ENCODE measurements at places on chromosomes 12 and 14. TPM values are rescaled to one million over a fixed set of nuclear protein-coding genes. Genes with fewer than 3 reads are reported as not detected.

- DNase-seq = no peak
These were observed 85.5 kb upstream of the HECTD1 start for GRCh38 chr14:31292937-31293616.

GRCh38 chr12:117486840-117487659, 125.6 kb upstream of the NOS1 start:
- no peak for DNase-seq

- DNase-seq = no peak
These were observed 3.5 kb downstream of the SLC7A7 start for GRCh38 chr14:22811722-22812121.

GRCh38 chr12:47158792-47159191, 79.0 kb upstream of the AMIGO2 start:
- DNase-seq = no peak

GRCh38 chr14:57493467-57494181, at the start of gene CCDC198:
Gene CCDC198 (minus strand): TSS chr14:57493857. CDS start chr14:57493715, 142 bp downstream.
- no peak for DNase-seq

DNA sequence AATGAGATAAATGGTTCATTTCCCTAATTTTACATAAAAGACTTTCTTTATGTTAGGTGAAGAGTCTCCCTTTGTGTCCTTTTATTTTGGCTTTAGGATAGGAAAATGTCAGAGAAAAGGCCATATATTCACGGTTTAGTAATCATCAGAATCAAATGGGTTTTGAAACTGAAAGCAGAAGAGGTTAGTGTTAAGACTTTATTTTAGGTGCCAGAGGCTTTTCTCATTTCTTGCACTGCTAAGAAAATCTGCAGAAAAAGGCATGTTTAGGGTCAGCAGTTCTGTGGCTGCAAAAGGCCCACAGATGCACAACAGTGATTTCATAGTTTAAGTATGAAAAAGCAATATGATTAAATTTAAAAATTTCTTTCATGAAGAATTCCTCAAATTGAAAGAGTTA, 80.4 kb upstream of the SINHCAF start:
- no peak for DNase-seq

DNA sequence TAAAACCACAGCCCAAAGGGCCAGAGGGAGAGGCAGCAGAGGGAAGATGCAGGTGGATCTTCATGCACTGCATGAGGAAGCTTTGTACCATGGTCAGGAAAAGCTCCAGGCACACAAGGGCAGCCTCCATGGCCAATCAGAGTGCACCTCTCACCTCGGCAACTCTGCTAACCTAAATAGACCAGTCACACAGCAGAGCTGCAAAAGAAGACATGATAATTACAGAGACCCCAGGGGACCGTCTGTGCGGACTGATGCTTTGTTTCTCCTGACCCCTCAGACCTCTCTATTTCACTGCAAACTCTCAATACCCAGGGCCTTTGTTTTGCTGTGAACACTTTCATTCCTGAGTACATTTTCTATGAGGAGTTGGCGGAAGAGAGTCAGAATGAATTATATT, 10.7 kb upstream of the TCL1B start:
- DNase-seq = no peak

- DNase-seq = no peak
These were observed 186.6 kb upstream of the RMST start for GRCh38 chr12:97275728-97276590.

DNA sequence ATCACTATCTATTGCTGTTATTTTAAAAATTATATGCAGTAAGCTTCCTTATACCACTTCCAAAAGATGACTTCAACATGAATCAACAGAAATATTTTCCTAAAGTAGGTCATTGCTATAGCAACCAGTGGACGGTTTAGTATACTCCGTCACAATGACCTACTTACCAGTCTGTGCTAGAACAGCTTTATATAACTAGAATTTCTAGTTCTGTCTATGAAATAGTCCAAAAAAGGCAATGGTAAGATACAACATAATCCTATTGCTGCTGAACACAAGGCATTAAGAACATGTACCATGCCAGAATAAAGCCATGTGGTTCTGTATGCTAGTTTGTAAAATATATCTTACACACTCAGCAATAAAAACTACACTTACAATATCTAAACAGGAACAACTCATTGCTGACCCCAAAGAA, 40.7 kb upstream of the MTERF2 start:
- no peak for DNase-seq

DNA sequence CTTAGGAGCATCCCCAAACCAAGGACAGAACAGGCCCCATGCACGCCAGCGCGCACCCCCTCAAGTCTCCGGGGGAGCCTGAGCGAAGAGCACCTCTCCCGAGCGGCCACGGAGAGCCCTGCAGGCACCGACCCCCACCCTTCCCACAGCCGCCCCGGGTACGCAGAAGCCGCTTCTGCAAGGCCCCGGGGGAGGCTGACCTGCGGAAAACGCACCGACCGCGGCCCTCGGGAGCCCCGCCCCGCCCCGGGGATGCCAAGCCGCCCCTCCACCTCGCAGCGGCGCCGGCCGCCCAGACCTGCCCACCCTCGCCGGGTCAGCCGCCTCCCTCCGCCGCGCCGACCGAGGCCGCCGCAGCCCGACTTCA, 385 bp downstream of the CAPRIN2 start:
- peak; percentile 60 for DNase-seq

DNA sequence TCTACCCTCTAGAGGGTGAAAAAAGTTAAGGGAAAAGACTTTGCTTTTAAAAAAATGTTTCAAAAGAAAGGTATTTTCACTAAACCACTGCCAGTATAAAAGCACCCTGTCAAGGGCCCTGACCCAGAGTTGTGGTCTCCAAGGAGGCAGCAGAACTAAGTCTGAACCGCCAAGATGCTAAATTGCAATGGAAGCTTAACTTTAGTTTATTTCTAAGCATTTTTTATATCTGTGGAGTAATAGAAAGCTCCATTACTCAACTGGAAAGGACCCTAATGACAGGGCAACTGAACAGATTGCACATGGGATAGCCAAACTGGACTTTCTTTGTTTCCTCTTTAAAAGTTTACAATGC, 379.8 kb downstream of the NAV3 start:
- no peak for DNase-seq

GRCh38 chr12:51262758-51263177, 7.4 kb downstream of the SMAGP start:
- no peak for DNase-seq

DNA sequence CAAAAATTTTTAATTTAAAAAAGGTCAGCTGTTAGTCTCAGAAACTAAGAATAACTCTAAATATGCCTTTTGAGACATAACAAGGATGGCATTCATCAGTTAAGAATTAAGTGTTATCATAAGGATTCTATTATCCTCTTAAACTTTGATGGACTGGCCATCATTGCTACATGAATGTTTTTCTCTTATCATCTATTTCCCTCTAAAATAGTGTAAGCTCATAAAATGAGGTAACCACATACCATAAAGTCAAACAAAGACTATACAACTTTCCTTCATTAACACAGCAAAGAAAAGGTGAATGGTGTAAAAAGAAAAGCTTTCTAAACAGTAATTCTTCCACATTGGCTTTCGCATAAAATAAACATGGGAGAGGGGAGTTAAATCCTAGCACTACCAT, 41.1 kb downstream of the TMTC1 start:
- no peak for DNase-seq

GRCh38 chr14:54653712-54654469, 87.0 kb downstream of the SAMD4A start:
- peak; percentile 77 for DNase-seq

GRCh38 chr12:104276273-104277131, 27.0 kb upstream of the EID3 start:
- no peak for DNase-seq

The RNASE12 gene
- not detected for total RNA-seq

The C3AR1 gene
- total RNA-seq = 10.6 TPM

Data from right atrium auricular region (tissue), 2 donors.